ENCODE measurements at places on chromosomes 16 and 17. TPM values are rescaled to one million over a fixed set of nuclear protein-coding genes. Genes with fewer than 3 reads are reported as not detected.

The ZNF768 gene
- total RNA-seq = 29.7 TPM

The HEATR9 gene
- not detected for total RNA-seq

The ACSM3 gene
- total RNA-seq = 0.67 TPM

The KRT33A gene
- total RNA-seq = not detected
